ENCODE measurements at places on chromosomes 4 and X.

DNA sequence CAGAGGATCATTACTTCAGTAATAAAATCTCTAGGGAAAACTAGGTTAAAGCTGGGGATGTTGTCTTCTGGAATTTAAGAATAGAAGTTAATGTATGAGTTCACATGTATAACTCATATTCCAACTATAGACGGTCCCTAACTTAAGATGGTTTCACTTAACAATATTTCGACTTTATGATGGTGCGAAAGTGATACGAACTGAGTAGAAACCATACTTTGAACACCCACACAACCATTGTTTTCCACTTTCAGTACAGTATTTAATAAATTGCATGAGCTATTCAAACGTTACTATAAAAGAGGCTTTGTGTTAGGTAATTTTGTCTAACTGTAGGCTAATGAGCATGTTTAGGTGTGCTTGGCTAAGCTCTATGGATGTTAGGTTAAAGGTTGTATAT lies 38.7 kb downstream of the CCSER1 start:
- no peak for DNase-seq

- DNase-seq = no peak
Observed at GRCh38 chr4:75058486-75058885, 125.6 kb downstream of the PARM1 start.

DNA sequence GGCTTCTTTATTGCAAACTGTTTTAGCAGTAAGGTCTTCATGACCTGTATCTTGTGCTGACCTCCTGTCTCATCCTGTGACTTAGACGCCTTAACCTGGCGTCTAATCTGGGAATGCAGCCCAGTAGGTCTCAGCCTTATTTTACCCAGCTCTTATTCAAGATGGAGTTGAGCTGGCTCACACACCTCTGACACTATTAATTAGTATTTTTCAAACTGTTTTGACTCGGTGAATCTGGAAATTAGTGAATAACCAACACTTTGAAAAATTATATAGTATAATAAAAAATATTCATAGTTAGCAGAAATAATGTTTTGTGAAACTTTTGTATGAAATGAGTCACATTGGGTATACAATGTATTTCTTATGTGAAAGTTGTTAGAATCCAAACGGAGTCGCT lies 189.4 kb downstream of the PDGFRA start:
- DNase-seq = no peak

- DNase-seq = no peak
Observed at GRCh38 chr4:28772066-28772465, 1911.4 kb downstream of the STIM2 start.

DNA sequence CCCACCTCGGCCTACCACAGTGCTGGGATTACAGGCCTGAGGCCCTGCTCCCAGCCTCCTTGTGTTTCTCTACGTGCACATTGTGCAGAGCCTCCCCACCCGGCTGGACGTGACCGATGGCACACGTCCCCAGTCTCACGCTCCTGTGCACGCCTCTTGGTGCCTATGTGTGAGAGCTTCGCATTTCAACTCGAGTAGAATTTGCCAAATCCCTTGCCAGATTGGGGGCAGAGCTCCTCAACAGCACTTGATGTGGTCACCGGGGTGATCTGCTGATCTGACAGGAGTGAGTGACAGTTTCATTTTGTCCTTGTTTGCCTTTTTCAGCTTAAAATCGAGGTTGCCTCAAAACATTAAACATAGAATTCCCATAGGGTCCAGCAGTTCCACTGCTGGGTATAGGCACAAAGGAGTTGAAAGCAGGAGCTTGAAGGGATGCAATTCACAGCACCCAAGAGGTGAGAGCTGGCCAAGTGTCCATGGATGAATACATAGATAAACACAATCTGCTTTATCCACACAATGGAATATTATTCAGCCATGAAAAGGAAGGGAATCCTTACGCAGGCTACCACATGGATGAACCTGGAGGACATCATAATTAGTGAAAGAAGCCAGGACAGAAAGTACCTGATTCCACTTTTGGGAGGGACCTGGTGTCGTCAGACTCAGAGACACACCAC lies 17.6 kb downstream of the TMEM187 start:
- no peak for DNase-seq

DNA sequence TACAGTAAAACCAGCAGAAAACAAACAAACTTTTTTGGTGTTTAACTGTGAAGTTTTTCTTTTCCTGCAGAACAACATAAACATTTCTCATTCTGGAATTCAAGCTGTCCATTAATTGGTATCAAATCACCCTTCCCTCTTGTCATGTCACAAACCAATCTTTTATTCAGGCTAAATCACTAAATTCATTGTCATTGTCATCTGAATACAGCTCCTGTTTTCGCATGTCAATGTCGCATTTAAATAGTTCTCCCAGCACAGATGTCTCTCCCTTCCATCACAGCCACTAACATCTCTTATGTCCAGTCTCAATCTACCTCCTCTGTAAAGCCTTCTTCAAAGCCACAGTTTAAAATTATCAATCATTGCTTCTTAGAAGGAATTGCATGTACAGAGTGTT lies 192.1 kb upstream of the PCDH10 start:
- no peak for DNase-seq

- DNase-seq = no peak
Observed at GRCh38 chr4:175068266-175068665, 150.1 kb downstream of the ADAM29 start.

- DNase-seq = no peak
Observed at GRCh38 chr4:116387937-116388474, 697.4 kb downstream of the TRAM1L1 start.

DNA sequence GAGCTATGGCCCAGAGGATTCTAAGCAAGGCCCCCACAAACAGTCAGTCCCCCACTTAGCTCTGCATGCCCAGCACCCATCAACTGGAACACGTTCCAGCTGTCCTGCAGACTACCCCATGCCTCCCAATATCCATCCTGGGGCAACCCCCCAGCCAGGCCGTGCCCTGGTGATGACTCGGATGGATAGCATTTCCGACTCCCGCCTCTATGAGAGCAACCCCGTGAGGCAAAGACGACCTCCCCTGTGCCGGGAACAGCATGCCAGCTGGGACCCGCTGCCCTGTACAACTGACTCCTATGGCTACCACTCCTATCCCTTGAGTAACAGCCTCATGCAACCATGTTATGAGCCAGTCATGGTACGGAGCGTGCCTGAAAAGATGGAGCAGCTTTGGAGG lies 32.0 kb downstream of the LAS1L start:
- DNase-seq = no peak
